ENCODE measurements at places on chromosomes 7 and 10. TPM values are rescaled to one million over a fixed set of nuclear protein-coding genes. Genes with fewer than 3 reads are reported as not detected.

Gene VDAC2
- 171 TPM for total RNA-seq

Gene IDI2
- not detected for total RNA-seq

Gene GPR26
- not detected for total RNA-seq

Gene TFEC
- total RNA-seq: 15.4 TPM

Gene FOXP2
- total RNA-seq: not detected

Gene ACTA2
- total RNA-seq: 12.3 TPM

Gene TMEM139
- not detected for total RNA-seq

Gene STEAP1
- total RNA-seq: 18.6 TPM

Gene PRKCQ
- 0.33 TPM for total RNA-seq

Gene RBP3
- total RNA-seq: not detected

Gene MLLT10
- total RNA-seq: 36.9 TPM

Gene PDE6C
- not detected for total RNA-seq

Gene ZYX
- 37.9 TPM for total RNA-seq

Gene TEX36
- total RNA-seq: not detected

Gene GRID2IP
- total RNA-seq: 0.04 TPM

Gene ARMC10
- total RNA-seq: 49.0 TPM

Gene KNDC1
- total RNA-seq: not detected

Gene UNC5B
- 8.0 TPM for total RNA-seq

Gene CDHR1
- not detected for total RNA-seq

Gene HMX2
- not detected for total RNA-seq
